ENCODE measurements at places on chromosomes 3 and 15. TPM values are rescaled to one million over a fixed set of nuclear protein-coding genes. Genes with fewer than 3 reads are reported as not detected.
A peak's percentile ranks its signal among the peaks of the same experiment; 100 is the strongest.

ACAP2 gene
- total RNA-seq: 35.1 TPM

DNA sequence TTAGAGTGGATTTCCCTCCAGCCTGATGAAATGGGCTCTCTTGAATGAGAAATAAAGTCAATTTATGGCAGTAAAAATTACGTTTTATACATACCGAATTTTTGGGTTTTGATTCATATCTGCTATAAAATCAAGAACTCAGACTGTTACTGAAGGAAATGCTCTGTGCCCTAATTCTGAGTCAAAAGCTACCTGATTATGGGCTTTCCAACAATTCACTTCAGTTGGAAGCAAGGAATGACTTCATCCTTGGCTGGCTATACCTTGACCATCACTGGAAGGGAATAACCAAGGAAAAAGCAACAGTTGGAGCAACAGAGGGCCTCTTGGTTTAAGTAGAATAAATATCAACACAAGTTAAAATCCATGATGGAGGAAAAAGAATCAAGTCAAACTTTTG is 88.6 kb downstream of the ZNF385D start:
- no peak overlapping the region for H3K27ac ChIP-seq
- no peak for DNase-seq
- H3K4me1 ChIP-seq: peaks cover 6% of the 10 kb centered on the region
- H3K36me3 ChIP-seq: no peaks in the 10 kb centered on the region
- H3K4me3 ChIP-seq: no peak overlapping the region

GRCh38 chr15:61171209-61171608 is 57.9 kb downstream of the RORA start:
- no peaks in the 10 kb centered on the region for H3K36me3 ChIP-seq
- H3K4me3 ChIP-seq: no peak overlapping the region
- no peak for DNase-seq
- H3K27ac ChIP-seq: 0 out of 2 replicates have a peak overlapping the region, but pooled peaks have one; percentile 17
- peaks cover 25% of the 10 kb centered on the region for H3K4me1 ChIP-seq

- peaks cover 25% of the 10 kb centered on the region for H3K4me1 ChIP-seq
- no peak for DNase-seq
- no peaks in the 10 kb centered on the region for H3K36me3 ChIP-seq
- no peak overlapping the region for H3K4me3 ChIP-seq
- no peak overlapping the region for H3K27ac ChIP-seq
Observed at GRCh38 chr3:58052373-58053273, 44.4 kb downstream of the FLNB start.

Data from H1 (cell line).